ENCODE measurements at places on chromosomes 5 and 9. TPM values are rescaled to one million over a fixed set of nuclear protein-coding genes. Genes with fewer than 3 reads are reported as not detected.

DNA sequence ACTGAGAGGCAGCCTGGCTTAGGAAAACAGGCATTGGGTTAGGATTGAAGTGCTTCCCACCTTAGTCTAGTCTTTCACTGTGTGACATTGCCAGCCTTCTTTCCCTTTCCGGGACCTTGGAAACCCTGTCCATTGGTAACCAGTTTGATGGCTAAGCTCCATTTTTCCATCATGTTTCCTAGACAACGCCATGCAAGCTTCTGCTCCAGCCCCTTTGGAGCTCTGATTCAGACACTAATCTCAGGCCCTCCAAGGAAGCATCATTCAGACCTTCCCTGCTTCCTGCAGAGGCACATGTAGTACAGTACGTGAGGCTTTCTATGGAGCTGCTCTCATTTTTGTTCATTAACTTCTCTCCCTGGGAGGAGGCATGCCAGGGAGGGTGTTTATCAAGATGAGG lies 68.5 kb downstream of the GRIA1 start:
- no peak for DNase-seq

DNA sequence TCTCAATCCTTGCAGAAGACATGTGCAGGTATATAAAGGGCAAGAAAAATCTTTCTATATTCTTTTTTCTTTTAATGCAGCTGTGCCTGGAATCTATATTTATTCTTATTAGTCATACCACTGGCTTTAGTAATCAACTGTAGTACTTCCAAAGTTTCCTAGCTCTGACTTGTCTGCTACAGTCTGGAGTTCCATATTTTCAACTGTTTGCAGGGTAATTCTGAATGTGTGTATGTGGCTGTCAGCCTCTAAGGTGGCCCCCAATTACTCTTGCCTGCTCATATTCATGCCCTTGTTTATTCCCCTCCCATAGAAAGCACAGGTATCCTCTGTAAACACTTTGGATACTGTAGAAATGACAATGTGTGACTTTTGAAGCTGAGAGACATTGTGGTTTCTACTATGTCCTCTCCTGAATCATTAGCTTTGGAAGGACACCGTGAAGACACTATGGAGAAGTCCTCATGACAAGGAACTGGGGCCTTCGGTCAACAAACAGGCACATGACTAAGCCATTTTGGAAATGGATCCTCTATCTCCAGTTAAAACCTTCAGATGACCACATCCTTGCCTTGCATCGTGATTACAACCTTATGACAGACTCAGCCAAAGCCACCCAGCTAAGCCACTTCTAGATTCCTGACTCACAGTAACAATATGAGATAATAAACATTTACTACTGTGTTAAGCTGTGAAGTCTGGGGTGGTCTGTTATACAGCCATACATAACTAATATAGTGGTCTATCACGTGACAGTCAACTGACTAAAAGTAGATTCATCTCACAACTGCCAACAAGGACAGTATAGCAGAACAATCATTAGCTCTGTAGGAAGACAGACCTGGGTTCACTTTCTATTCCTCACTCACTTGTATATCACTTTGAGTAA lies 49.5 kb upstream of the SUSD1 start:
- DNase-seq: no peak

DNA sequence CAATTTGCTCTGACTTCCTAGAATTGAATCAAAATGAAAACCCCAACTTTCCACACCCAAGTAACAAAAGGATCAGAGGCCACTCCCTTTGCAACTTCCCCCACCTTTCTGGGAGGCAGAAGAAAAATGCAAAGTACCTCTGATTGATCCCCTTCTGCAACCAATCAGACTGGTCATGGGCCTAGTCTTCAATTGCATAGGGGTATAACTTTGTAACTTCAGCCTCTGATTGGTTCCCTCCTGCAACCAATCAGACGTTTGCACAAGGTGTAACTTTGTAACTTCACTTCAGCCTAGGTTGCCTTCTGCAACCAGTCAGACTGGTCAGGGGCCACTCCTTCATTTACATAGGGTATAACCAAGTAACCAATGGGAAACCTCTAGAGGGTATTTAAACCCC lies 38.3 kb upstream of the CNOT6 start:
- DNase-seq: no peak

DNA sequence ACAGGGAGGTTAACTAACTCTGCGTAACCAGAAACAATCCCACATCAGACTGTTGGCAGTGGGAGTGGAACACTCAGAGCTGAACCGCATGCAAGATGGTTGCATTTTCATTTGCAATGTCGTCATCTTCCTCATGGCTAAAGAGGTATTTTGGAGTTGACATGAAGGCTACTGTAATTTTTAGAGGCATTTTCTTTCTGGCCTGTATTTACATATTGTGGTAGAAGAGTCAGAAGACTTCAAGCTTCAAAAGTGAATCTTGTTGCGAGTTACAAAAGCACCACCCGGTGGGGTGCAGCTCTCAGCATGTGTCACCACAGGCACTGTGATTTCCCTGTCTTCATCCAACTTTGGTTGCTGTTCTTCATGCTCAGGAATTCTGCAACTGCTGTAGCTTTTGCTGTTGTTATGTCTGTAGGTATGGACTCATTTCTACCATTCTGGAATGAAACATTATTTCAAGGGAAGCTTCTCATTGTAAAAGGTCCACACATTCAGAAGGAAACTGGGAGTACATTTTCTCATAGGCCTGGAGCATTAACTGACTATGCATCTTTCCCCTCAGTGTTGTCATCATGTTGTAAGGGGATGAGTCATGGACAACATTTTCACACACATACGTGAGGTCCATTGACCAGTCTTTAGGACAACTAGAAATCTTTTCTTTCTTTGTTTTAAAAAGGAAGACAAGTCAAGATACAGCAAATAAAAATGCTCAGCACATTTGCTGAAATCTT lies 35.4 kb upstream of the GDNF start:
- peak; percentile 76 for DNase-seq

DNA sequence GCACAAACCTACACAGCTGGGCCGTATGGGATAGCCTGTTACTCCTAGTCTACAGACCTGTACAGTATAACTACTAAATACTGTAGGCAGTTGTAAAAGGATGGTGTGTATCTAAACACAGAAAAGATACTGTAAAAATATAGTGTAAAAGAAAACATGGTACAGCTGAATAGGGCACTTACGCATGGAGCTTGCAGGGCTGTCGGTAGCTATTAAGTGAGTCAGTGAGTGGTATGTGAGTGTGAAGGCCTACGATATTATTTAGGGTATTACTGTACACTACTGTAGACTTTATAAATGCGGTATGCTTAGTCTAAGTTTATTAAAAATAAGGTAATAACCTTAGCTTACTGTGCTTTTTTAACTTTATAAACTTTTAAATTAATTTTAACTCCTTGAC lies 1.2 kb downstream of the ZCCHC9 start:
- DNase-seq: no peak

DNA sequence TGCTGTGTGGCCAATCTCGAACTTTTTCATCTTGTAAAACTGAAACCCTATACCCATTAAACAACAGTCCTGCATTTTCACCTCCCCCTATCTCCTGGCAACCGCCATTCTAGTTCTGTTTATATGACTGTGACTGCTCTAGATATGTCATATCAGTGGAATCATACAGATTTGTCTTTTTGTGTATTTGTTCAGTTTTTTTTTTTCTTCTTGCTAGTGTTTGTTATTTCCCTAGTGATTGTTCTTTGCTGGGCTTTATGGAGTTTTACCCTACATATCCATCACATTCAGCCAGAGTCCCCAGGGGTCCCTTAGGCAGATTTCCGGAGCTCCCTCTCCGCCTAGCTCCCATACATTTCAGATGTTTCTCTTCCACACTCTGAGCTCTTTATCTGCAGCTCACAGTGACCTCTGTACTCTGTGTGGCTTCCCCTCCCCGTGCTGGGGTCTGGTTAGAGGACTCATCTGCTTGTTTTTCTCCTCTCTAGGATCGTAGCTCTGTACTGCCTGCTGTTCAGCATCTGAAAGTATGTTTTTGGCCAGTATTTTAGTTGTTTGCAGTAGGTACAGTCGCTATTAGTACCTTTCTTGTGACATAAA lies 25.1 kb upstream of the CARTPT start:
- DNase-seq: no peak

GRCh38 chr5:79595086-79595485 lies 17.2 kb upstream of the TENT2 start:
- no peak for DNase-seq

GRCh38 chr9:18799428-18799827 lies 233.6 kb downstream of the SAXO1 start:
- no peak for DNase-seq

Gene ITGA1
- 2.7 TPM for total RNA-seq

Measured in NCI-H460 (cell line).